Heart left ventricle (tissue), 16 donors: ENCODE measurements at places on chromosomes 3 and 15.

DNA sequence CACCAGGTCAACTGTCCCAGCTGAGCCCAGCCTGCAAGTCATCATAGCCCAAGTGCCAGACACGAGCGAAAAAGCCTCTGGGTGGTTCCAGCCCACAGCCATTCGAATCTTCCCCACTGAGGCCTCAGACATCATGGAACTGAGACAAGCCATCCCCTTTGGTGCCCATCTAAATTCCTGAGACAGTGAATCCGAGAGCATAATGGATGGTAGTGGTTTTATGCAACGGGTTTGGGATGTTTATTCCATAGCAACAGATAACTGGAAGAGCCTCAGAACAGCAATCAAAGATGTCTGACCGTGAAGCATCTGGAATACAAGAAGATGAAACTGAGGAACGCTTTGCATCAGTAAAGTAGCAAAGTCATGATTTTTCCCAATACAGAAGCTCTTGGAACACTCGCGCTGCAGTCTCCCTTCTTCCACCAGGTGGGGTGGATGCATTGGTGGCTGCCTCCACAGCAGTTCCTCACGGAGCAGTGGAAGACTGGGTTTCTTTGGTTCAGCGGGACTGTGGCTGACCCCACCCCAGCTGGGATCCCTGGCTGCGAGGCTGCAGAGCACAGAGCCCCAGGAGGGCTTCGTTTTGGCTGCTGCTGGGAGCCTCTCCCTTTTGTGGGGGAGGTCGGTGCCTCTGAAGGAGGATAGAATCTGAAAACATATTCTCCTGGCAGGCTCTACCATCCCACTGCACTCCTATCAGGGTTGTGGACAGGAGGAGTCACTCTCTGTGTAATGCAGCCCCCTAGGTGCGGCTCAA is 26.4 kb upstream of the PDE8A start:
- peak; percentile 79 for DNase-seq

GRCh38 chr3:167151636-167152035 is 228.5 kb downstream of the ZBBX start:
- no peak for DNase-seq

GRCh38 chr3:44242721-44243120 is 1.0 kb downstream of the TOPAZ1 start:
- DNase-seq = no peak

- no peak for DNase-seq
Observed at GRCh38 chr3:47359323-47359722, 21.5 kb upstream of the PTPN23 start.

GRCh38 chr15:57290187-57290586 is 86.1 kb upstream of the CGNL1 start:
- no peak for DNase-seq

GRCh38 chr3:68751888-68752287 is 180.5 kb downstream of the TAFA4 start:
- DNase-seq = no peak

- DNase-seq = no peak
Observed at GRCh38 chr15:44427756-44428724, 611 bp downstream of the CTDSPL2 start.

- no peak for DNase-seq
Observed at GRCh38 chr3:89280301-89280700, 172.9 kb downstream of the EPHA3 start.

- no peak for DNase-seq
Observed at GRCh38 chr3:7038394-7038793, 177.5 kb downstream of the GRM7 start.

DNA sequence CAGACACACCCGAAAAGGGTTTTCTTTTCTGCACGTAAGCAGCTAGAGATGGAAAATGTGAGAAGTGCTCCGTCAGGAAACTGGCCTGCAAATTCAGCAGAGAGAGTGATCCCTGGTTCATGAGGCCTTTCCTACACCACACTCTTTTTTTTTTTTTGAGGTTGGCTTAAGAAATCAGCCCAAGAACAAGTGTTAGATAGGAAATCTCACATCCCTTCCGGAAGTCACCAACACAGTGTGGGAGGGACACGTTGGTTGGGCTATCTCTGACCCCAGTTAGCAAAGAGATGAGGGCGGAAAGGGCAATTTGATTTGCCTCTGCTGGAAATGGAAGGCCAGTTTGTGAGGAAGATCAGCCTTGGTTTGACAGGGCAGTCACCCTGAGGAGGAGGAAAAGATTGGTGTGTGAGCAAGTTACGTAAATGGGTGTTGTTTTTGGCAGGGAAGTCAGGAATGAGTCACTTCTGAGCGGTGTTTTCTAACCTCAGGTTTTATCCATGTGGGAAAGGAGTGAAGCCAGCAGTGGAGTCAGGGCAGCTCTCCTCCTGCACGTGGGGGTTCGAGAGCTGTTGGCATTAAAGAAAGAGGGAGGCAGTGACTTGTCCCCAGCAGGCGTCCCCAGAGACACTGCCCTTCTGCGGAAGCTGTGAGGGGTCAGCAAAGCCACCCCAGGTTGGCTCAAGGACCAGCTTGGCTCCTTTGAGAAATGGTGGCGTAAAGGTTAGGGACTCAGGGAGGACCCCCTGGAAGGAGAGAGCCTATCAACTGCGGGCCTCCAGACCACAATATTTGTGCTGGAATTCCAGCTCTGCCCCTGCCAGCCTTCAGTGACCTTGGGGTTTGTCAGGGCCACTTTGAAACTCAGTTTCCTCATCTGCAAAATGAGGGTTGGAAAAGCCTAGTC is 237.6 kb upstream of the BHLHE40 start:
- no peak for DNase-seq

- no peak for DNase-seq
Observed at GRCh38 chr3:31729573-31729972, 196.8 kb downstream of the STT3B start.

- no peak for DNase-seq
Observed at GRCh38 chr15:27170851-27171250, 199.9 kb downstream of the GABRG3 start.

- DNase-seq = no peak
Observed at GRCh38 chr3:114034787-114035545, 21.4 kb downstream of the CCDC191 start.

DNA sequence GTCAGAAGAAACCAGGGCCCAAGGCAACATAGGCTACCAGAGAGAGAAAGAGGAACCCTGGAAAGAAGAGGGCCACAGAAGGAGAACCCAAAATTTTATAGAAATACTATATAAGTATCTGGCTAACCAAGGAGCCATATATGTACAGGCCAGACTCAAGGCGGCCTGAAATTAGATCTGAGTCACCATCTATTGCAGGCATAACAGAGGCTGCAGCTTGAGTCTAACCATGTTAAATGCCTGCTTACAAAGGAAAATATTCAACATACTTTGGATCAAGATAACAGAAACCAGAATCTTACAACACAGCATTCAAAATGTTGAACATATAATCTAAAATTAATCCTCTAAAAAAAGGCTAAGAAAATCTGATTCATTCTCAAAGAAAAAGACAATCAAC is 23.1 kb downstream of the IGSF11 start:
- DNase-seq = no peak

DNA sequence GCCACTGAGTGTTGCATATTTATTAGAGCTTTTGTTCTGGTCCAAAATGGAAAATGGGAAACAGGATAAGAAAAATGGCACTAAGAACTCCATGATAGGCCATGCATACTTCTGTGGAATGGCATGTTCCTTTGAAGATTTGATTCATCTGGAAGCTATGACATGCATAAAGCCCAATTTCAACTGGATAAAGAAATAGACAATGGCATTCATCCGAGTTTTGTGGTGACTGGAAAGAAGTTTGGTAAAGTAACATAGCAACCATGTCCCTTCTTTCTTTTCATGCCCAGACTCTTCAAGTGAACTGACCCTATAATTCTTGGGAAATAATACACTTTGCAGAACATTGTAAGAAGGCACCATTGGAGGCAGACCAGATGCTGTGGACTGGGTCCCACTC is 368.4 kb upstream of the IL12A start:
- DNase-seq = no peak

DNA sequence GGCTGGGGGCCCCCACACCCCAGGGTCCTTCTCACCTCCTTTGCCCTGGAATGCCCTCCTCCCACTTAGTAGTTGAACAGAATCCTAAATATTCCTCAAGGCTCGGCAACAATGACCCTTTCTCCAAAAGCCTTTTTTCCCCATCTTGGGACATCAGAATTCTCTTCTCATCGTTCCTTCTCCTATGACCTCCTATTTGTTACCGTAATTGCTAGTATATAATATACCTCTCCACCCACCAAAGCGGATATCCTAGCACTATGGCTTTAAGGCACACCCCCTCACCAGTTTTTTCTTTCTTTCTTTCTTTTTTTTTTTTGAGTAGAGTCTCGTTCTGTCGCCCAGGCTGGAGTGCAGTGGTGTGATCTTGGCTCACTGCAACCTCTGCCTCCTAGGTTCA is 16.8 kb downstream of the HDAC11 start:
- DNase-seq = no peak

DNA sequence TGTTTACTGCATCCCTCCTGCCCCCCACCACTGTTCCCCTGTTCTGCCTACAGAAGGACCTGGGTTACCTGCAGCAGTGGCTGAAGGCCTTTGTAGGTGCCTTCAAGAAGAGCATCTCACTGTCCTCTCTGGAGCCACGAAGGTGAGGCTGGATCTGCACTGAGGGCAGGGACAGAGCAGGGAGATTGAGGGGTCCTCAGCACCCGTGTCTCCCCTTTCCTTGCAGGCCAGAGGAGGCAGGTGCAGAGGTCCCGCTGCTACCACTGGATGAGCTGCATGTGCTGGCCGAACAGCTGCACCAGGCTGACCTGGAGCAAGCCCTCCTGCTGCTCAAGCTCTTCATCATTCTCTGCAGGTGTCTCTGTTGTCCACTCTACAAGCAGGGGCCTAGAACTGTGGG is 9.2 kb downstream of the NBEAL2 start:
- no peak for DNase-seq

GRCh38 chr3:20111836-20112235 is 71.6 kb downstream of the KAT2B start:
- DNase-seq = no peak

DNA sequence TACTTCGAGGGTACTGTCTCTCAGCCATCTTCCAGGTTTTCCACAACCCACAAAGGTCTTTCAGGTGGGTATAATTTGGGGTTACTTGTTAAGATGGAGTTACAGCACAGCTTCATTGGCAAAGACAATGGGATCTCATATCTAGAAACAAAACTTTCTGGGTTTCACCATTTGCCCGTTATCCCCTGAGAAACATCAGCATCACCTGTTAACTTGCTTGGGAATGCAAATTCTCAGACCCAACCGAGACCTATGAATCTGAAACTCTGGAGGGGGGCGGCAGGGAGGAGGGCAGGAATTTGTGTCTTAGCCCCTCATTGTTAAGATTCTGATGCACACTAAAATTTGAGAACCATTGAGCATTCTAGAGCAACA is 176.4 kb downstream of the TNIK start:
- DNase-seq = no peak

GRCh38 chr3:13702286-13702685 is 153.4 kb downstream of the FBLN2 start:
- DNase-seq = no peak

DNA sequence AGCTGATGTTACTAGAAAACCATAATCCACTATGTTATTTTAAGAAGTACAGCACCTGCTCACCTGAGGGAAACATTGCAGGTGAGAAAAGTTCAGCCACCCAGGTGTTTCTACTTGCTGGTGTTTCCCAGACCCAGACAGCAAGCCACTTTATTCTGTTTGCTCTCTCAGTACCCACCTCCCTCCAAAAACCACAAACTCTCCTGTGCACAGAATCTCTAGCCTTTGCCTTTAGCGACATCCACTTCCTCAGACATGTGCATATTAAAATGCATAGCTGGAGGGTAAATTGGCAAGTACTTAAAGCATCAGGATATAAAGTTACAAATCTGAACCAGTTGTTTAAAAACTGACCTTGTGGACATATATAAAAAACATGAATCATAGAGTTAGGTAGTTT is 36.7 kb downstream of the VGLL3 start:
- no peak for DNase-seq

GRCh38 chr3:12197475-12197874 is 38.8 kb upstream of the TIMP4 start:
- no peak for DNase-seq

DNA sequence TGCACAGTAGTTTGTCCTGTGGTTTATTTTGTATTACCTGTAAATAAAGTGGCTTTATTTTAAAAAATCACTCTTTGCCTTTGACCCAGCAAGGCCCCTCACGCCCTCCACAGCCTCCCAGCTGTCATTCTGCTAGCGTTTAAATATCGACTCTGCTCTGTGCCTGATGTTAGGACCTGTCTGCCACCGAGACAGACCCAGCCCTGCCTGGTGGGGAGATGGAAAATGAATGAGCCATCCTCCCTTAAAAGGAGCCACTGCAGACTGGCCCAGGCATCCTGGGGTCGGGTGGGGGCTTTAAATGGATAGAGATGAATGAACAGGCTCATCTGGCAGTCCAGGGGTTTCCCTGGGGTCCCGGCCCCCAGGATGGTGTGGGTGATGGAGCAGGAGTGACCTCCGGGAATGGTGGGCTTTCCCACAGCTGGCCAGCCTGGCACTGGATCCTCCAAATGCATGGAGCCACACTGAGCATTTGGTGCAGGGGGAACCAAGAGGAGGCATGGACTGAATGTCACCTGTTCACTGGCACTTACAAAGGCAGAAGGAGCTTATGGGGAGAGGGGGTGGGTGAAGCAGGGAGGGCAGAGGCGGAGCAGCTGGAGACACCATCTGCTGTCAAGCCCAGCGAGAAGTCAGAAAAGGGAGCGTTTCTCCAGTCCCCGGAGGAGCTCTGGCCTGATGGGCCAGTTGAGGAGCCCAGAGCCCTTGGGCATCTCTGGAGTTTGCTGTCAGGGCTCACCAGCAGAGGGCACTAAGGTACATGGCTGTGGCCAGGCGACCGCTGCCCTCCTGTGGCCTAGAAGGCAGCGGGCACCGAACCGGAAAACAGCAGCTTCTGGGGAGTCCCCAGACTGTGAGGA is 11.9 kb downstream of the GRM2 start:
- no peak for DNase-seq

- DNase-seq = no peak
Observed at GRCh38 chr3:192246847-192247559, 480.3 kb downstream of the FGF12 start.

DNA sequence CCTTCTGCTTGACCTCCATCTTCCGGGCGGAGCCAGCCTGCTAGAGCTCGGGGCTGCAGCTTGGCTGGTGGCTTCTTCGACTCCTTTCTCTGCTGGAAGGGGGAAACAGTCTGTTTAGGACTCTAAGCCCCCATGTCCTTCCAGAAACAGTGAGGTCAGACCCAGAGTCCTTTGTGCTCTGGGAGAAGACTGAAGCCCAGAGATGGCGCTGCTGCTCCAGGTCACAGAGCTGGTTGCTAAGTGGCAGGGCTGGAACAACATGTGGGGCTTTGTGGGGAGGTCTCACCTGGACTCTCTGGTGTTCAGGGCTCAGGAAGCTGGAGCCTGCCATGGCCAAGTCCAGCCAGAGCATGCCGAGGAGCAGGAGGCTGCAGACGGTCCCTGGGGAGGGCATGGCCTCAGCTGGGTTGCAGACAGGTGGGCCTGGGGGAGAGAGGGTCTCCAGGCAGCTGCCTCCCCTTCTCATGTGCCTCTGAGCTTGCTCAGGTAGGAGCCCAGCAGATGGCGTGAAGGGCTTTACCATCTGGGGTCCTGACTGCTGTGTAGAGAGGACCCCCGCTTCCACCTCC is 2.9 kb downstream of the GHRL start:
- no peak for DNase-seq
